ENCODE measurements at places on chromosomes 3 and 15.

- no peak for DNase-seq
These were observed 4.6 kb upstream of the RTP2 start for GRCh38 chr3:187706971-187707370.

DNA sequence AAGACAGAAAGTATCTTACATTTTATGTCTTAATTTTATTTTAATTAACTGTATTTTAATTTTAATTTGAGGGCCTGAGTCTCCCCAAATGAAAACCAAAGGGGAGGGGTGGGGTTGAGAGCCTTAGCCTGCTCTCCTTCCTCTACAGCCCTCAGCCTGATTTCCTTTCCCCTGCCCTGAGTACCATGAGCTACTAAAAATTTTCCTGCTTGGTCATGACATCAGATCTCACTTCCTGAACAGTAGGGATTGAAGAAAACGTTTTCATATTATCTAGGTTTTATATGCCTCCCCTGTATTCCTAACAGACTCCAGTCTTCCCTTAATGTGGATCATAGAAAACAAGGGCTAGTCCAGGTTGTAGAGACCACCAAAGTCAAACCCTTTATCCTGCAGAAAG is 133.9 kb downstream of the MYLK start:
- DNase-seq, result no peak

DNA sequence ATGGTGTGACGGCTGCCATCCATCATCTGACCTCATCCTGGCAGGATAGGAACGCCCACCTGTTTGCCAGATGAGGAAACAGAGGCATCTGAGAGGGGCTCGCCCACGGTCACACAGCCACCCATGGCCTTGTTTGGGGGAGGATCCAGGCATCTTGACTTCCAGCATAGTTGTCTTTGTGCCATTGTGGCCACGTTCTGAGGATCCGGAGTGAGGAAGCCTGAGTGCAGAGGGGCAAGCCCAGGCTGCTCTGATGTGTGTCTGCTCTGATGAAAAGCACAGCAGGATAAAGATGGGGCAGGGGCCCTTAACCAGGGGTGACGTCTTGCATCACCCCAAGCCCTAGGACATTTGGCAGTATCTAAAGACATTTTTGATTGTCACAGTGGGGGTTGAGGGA is 58.7 kb downstream of the FGD5 start:
- DNase-seq, result no peak

- no peak for DNase-seq
These were observed 53.8 kb downstream of the WDR76 start for GRCh38 chr15:43880406-43881194.

GRCh38 chr3:62954580-62954979 is 79.4 kb upstream of the CADPS start:
- no peak for DNase-seq

- no peak for DNase-seq
These were observed 64.6 kb downstream of the CYP11A1 start for GRCh38 chr15:74302821-74303359.

DNA sequence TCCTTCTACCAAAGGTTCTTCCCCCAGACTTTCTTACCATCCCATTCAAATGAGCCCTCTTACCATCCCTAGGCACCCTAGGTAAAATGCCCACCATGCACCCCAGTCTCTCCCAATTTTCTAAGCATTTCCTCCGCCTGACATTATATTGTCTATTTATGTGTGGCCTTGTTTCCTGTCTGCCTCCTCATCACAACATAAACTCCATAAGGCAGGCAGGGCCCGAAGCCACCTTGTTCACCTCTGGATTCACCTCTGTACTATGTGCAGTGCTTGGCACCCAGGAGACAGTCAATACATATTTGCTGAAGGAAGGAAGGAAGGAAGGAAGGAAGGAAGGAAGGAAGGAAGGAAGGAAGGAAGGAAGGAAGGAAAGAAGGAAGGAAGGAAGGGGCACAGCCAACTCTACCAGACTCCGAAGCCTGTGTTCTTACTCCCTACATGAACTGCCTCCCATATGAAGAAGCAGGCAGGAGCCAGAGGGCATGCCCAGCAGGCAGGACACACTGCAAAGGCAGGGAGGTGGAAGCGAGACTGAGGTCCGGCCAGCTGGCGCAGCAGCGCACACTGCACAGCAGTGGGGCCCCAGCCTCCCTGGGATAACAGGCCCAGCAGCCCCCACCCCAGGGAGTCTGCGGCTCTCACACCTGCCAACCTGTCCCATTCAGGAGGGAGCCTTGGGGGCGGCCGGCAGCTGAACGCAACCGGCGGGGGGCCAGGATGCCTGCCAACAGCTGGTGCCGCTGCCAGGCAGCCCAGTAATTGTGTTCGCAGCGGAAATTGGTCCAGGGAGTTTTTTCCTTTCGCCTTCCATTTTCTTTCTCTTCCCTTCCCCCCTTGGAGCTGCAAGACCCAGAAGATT is 106.0 kb upstream of the LINGO1 start:
- no peak for DNase-seq

DNA sequence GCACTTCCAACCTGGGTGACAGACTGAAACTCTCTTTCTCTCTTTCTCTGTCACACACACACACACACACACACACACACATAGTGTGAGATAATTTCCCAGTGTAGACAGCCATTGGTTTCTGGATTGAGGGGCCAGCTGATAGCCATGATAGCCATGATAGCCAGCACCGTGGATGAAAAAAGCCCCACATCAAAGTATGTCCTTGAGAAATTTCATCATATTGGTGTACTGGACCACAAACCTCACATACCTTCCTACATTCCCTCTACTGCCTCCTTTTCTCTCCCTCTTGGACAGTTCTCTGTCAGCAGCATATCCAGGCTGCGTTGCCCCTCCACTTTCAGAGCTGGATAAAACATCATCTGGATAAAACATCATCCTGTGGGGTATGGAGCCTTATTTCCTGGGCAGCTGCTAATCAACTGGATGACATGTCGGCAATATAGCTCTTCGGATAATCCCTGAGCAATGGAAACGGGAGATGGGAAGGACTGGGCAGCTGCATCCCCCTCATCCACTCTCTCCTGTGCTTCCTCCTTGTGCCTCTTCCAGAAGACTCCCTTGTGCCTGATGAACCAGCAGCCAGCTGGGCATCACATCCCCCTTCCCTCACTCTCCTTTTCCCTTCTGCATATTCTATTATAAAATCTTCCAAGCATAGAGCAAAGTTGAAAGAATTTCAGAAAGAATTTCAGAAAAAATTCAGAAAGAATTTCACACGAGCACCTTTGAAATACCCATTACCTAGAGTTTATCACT is 39.3 kb downstream of the GRK7 start:
- no peak for DNase-seq

- no peak for DNase-seq
These were observed 91.0 kb upstream of the MBNL1 start for GRCh38 chr3:152177757-152178156.

- DNase-seq, result no peak
These were observed 17.4 kb upstream of the MKRN3 start for GRCh38 chr15:23548071-23548470.

DNA sequence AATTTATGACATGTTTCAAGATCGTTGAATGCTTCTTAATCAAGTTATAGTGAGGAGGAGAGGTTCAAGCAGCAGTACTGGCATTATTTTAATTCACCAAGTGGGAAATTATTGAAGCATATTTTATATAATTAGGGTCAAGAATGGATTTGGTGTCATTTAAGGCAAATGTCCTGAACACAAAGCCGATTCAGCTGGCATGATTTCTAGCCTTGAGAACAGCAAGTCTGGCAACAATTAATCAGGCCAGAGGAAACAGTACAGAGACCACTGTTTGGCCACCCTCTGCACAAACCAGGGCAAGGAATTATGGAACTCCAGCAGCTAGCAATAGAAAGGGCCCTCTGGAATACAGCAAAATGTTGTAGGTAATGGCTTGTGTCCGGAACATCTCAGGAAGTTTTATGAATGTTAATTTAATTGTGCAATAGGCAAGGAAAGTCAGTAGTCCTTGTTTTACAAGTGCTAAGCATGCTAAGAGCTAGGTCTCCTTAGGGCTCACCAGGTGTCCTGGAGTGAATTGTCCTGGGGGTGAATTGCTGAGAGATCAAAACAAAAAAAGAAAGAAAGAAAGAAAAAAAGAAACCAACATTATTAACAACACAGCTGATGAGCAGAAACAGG is 38.7 kb upstream of the SNRK start:
- DNase-seq, result no peak

GRCh38 chr15:98506711-98507110 is 141.6 kb upstream of the IGF1R start:
- DNase-seq, result no peak

- DNase-seq, result no peak
These were observed at the start of gene HRH1 for GRCh38 chr3:11154036-11154952. Gene HRH1 (plus strand): TSS chr3:11154493. CDS start chr3:11259038, 104,545 bp downstream.

GRCh38 chr3:23068016-23068728 is 135.0 kb upstream of the UBE2E2 start:
- DNase-seq, result no peak

DNA sequence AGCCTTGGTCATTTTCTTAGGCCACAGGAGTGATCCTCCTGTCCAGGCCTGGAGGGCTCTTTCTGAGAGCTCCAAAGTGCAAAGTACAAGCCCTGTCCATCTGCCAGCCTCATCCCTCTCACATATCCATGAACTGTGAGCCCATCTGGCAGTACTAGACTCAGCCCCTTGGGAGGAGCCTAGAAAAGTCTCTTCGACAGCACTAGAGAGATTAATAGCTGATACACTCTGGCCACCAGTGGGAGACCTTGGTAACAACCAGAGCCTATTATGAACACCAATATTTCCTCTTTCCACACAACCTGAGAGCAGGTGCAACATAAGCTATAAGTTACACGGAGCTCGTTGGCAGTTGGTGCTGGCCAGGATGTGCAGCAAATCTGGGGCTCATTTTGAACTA is 59.5 kb upstream of the DCLK3 start:
- DNase-seq, result no peak

DNA sequence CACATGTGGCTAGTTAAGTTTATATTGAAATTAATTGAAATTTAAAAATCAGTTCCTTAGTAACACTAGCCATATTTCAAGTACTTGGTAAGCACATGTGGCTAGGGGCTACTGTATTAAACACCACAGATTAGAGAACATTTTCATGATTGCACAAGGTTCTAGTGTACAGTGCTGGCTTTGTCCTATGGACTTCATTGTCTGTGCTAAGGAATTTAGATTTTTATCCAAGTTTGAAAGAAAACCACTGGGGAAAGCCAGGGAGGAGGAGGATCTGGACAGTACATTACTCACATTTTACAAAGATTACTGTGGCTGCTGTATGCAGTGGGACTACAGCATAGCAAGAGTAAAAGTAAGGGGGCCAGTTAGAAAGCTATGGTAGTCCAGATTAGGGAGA is 13.9 kb downstream of the STAC start:
- DNase-seq, result no peak

GRCh38 chr15:101243420-101243819 is 8.4 kb downstream of the CHSY1 start:
- no peak for DNase-seq

GRCh38 chr3:115148142-115148790 is 1.2 kb upstream of the ZBTB20 start:
- no peak for DNase-seq

GRCh38 chr3:195203606-195204005 is 67.4 kb downstream of the XXYLT1 start:
- no peak for DNase-seq

- no peak for DNase-seq
These were observed 216.8 kb downstream of the ERC2 start for GRCh38 chr3:56251343-56251945.

- no peak for DNase-seq
These were observed 99.9 kb downstream of the TLE3 start for GRCh38 chr15:69997813-69998212.

DNA sequence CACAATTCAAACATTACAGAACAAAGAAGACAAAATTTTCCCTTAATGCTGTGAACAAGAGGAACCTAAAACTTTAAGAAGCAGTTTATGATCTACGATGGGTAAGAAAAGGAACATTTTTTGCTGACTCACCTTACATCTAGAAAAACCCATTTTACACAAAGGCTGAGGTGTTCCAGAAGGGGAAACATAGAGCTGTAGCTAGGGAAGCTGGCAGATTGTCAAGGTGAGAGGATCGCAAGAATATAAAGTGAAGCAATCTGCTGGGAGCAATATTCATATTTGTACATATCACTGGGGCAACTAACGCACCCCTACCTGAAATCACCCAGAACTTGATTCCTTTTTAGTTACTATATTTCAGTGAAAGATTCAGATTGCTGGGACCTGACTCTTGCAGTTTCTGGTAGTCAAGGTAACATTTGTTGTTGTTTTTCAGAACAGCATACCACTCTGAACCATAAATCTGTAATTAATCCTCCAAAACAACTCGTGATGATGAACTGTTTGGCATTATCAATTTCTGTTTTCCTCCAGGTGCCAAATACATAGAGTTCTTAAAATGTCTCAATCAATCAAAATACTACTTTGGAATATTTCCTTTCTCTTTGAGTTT is 184.1 kb upstream of the LRRC3B start:
- DNase-seq, result no peak

DNA sequence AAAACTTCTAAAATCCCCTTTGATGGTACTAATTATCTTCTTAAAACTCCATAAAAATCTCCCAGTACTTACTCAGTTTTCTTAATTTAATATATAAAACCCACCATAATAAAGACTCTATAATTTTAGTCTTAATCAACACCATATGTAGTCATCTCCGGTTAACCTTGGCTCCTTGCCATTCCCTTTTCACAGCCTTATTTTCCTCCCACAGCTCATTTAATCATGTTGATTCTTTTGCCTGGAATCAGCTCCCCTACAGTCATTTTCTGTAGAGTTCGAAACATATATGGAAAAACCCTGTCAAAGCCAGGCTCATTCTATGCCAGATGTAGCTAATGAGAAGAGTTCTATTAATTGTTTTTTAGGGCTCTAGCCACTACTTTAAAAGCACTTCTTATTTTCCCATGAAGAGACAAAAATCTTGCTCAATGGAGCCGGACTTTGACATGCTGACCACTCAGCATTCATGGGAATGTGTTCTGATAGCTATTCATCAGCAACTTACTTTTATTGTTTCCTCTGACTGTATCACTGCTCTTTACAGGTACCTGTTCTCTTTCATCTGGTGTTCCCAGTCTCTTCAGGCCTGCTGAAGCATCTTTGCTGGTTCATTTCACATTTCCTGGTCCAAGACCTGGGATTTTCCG is 573.4 kb downstream of the NAALADL2 start:
- no peak for DNase-seq

- no peak for DNase-seq
These were observed 25.7 kb downstream of the NTRK3 start for GRCh38 chr15:88230823-88231222.

- DNase-seq, result no peak
These were observed 13.6 kb downstream of the SCN11A start for GRCh38 chr3:39038165-39038564.

DNA sequence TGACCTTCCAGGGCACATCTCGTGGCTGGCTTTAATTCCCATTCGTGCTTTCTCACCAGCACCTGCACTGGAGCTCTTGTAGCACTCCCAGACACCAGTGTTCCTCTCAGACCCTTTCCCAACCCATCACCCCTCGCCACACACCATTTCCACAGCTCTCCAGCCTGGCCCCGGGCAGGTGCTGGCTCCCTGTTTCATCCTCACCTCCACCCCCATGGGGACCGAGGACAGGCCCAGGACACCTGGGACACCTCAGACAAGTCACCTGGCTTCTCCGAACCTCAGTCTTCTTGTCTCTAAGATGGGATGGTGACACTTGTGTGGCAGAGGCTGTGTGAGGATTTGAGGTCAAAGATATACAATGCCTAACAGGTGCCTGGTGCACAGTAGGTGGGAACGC is 27.4 kb upstream of the GP9 start:
- no peak for DNase-seq

- no peak for DNase-seq
These were observed 179.7 kb upstream of the TOPAZ1 start for GRCh38 chr3:44061961-44062360.

GRCh38 chr15:100898661-100899462 is 19.2 kb downstream of the ALDH1A3 start:
- DNase-seq, result no peak

GRCh38 chr15:58598829-58599210 is 150.7 kb downstream of the ADAM10 start:
- no peak for DNase-seq
